ENCODE measurements at places on chromosomes 4 and X. TPM values are rescaled to one million over a fixed set of nuclear protein-coding genes. Genes with fewer than 3 reads are reported as not detected.

Gene TLR3
- 4.0 TPM for total RNA-seq

DNA sequence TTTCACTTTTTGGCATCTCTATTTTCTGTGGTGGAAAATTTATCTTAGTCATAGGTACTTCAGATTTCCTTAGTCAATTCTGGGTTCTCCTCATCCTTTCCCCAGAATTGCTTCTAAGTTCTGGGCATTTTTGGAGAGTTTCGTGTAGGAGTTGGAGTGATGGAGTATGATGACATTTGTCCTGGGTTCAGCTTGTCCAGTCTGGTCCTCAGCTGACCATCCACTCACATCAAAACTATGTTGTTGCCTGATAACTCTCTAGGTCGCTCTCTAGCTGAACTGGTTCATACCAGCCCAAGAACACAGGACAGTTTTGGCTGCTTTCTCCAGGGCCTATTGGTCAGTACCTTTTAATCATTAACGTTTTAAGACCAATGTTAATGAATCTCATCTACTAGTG is 13.2 kb downstream of the PTTG2 start:
- no peak for DNase-seq

DNA sequence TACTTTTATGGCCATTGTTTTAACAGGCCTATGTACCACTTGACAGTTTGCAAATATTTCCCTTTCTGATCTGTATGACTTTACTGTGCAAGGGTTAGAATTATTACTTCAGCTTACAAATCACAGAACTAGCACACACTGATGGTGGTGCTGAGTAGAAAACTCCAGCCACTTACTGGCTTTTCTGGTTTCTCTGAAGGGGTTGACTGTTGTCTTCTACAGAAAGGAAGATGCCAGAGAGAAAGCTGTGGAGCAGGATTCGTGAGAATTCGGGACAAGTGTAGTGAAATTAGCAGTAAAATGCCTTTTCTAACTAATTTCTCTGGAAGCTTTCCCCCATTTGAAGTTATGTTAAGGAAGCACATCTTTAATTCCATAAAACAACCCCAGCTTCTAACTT is 46.6 kb upstream of the GK2 start:
- no peak for DNase-seq

DNA sequence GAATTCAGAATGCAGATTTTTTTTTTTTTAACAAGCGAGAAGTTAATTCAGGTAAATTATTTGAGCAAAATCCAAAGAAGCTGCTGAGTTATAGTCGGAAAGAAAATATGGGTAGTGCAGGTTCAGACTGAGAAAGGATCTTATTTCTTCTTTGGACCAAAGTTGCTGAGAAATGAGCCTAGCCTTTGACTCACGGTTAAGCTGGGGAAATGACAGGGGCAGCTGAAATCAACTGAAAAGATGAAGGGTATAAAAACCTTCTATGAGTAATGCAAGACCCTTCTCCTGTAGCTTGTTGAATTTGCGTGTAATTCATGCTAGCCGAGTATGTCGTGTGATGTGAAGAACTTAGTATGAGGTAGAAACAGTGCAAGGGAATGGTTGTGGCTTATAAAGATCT is 63.0 kb downstream of the KIAA0232 start:
- no peak for DNase-seq

DNA sequence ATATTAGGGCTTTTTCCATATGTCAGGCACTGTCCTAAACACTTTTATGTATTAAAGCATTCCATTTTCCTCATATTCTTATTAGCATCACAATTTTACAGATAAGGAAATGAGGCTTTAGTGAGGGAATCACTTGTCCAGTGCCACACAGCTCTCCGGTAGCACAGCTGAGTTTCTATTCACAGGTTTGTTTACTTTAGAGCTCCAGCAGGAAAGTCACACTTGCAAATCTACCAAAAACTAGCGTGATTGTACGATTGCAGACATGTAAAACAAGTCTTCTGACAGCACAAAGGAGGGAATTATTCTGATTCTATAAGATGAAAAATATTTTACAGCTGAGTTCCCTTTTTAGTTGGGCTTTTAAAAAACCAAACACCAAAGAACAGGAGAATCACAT is 472.1 kb downstream of the TMA16 start:
- no peak for DNase-seq

DNA sequence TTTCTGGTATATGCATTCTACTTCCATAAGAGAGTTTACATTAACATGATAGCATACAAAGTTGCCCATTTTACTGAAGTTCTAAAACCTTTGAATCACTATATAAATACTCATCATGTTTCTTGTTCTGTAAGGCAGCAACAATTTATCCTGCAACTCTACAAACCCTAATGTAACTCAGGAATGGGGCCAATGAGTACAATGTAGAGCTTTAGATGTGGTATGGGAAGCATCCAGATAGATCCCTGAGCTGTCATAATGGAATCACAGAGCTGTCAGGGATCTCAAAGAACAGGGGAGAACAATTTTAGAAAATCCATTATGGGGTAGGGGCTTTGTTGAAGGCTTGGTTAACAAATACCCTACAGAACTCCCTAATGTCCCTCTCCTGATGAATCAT is 88.5 kb downstream of the DCUN1D4 start:
- DNase-seq: no peak
